D341Med (cell line): ENCODE measurements at places on chromosomes 6 and 20.

- no peak for DNase-seq
Measured at GRCh38 chr20:5065879-5066383, 53.8 kb downstream of the PCNA start.

DNA sequence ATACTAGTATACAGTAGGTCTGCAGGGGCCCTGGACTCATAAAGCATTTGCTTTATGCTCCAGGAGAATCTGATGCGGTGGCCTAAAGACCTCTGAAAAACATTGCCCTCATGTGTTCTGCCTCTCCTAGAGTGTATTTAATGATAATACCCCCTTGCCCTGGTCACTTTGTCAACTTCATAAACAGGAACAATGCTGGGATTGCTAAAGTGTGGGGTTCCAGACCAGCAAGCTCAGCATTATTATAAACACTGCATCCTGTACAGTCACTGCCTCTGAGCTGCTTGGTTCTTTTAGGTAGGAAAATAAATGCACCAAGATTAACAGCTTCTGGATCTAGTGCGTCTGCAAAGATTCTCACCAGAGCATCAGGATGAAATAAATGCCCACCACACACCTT lies 12.2 kb downstream of the TREM1 start:
- DNase-seq = no peak

DNA sequence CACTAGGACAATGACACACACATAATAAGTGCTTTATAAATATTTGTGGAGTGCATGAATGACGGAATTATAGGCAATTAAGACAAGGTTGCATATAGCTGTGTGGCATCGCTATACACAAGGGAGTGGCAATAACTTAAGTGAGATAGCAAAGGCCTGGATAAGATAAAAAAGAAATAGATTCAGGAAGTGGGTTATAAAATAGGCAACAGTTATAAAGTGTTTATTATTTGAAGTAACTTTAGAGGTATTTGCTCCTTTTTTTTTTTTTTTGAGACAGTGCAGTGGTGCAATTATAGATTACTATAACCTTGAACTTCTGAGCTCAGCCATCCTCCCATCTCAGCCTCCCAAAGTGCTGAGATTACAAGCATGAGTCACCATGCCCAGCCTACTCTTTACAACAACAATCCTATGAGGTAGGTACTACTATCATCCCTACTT lies 75.9 kb upstream of the LOC128125822 start:
- DNase-seq = no peak

GRCh38 chr6:46044881-46045617 lies 29.4 kb upstream of the CLIC5 start:
- no peak for DNase-seq

- DNase-seq = peak; percentile 99
Measured at GRCh38 chr20:3470627-3471396, at the start of gene ATRN. Gene ATRN, plus strand, starts transcription at chr20:3471018. Its CDS starts 90 bp downstream, at chr20:3471108.
